ENCODE measurements at places on chromosomes 11 and 22. TPM values are rescaled to one million over a fixed set of nuclear protein-coding genes. Genes with fewer than 3 reads are reported as not detected.

Gene CBX6
- total RNA-seq: 49.2 TPM

Gene HOATZ
- total RNA-seq: not detected

Gene FGF19
- not detected for total RNA-seq

Gene CREB3L1
- total RNA-seq: 0.65 TPM

Gene LRRC4C
- not detected for total RNA-seq

Gene APLNR
- 0.48 TPM for total RNA-seq

Gene TH
- total RNA-seq: under 0.01 TPM

Gene CHEK2
- 12.5 TPM for total RNA-seq

Gene FXYD6
- total RNA-seq: 0.33 TPM

Gene KCNE3
- total RNA-seq: 0.33 TPM

Gene CLCF1
- total RNA-seq: 4.6 TPM

Gene AIFM3
- 0.33 TPM for total RNA-seq

Gene PLEKHB1
- not detected for total RNA-seq

Gene C11orf97
- not detected for total RNA-seq

Gene HSPB2
- total RNA-seq: not detected

Gene LMNTD2
- total RNA-seq: 1.9 TPM

Gene MRGPRF
- 0.10 TPM for total RNA-seq

Gene PKP3
- 0.86 TPM for total RNA-seq

Gene OR8G5
- not detected for total RNA-seq

Gene SMC1B
- not detected for total RNA-seq

Gene SYTL2
- 1.6 TPM for total RNA-seq

Gene PPFIBP2
- total RNA-seq: 2.6 TPM

Gene APOBEC3C
- total RNA-seq: 7.8 TPM

Gene MS4A14
- total RNA-seq: not detected

Gene UBQLN3
- not detected for total RNA-seq

Gene JAML
- 0.65 TPM for total RNA-seq

Gene TESMIN
- total RNA-seq: 7.5 TPM

Gene SLC17A6
- not detected for total RNA-seq

Gene CHST1
- total RNA-seq: 90.7 TPM

Gene ADM2
- total RNA-seq: 0.65 TPM

Gene TMEM25
- total RNA-seq: 33.6 TPM

Gene BDNF
- 3.9 TPM for total RNA-seq

Gene PATE2
- total RNA-seq: 0.19 TPM

Gene FOSL1
- 32.1 TPM for total RNA-seq

Gene CALCA
- not detected for total RNA-seq

Gene CENPM
- 12.6 TPM for total RNA-seq
